ENCODE measurements at places on chromosomes 1 and 21.

DNA sequence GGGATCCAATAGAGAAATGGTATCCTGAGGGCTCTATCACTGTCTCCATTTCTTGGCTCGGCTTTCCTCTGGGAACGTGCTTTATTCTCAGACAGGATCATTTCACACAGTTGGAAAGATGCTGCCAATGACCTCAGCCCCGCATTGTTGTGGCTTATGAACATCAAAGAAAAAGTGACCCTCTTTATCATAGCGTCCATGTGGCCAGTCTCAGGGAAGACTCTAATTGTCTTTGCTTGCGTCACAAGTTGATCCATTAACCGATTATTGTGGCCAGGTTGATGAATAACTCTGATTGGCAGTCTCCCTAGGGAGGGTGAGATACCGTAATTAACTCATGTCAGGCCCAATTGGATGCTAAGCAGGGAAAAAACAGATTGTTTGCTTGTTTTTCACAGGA, 10.4 kb upstream of the TMEM9 start:
- DNase-seq = no peak

DNA sequence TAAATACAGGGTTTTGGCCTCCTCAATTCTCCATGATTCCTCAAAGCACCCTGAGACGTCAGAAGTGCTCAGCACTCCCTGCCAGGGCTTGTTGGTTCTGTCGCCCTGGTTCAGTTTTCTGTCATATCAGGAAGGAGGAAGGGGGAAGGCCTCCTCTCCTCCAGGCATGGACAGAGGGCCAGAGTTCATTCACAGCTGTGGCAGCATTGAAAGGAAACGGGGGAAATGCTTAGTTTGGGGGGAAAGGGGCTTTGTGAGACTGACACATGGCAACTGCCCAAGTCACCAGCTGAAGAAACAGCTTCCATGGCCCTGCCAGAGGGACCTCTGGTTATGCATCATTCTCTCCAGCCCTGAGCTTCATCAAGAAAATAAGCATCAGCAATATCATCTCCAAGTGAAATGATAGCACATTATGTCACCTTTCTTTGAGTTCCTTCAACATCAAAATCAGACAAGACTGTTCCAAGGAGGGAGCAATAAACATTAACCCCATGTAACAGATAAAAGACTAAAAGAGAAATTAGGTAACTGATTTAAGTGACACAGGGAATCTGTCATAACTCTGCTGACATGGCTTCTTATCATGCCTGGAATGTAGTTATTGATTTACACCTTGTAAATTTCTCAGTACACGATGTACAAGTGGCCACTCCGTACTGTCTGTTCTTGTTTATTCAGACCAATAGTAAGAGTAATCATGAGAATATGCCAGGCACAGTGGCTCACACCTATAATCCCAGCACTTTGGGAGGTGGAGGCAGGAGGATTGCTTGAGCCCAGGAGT, 103.2 kb upstream of the SLC25A33 start:
- no peak for DNase-seq

DNA sequence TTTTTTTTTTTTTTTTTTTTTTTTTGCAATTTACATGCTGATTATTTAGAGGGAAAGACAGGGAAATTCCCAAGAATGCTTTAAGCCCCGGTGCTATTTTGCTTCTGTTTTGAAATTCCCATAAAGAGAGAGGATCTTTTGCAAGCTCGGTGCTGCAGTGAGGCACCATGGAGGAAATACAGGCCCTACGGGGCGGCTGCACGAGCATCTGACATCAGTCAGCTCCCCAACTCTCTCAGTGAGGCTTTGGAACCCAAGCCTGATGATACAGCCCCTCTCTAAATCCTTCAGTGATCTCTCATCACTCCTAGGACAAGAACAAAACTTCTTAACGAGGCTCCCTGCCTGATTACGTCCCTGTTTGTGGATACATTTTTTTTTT, 791 bp upstream of the CHI3L1 start:
- DNase-seq = no peak

DNA sequence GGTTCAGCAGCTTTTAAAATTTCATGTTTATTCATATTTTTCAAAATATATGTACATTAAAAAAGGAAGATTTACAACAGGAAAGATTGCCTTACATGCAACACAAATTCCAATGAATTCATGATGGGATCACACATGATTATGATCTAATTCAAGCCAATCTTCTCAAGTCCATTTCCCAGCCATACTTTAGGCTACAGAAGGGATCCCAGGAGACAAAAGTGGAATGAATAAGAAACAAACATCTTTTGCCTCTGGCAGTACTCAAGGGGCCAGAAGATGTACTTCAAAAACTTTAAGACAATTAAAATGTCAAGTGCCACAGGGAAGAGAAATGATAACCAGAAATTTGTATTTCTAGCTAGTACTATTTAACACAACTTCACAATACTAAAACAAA, 10.2 kb upstream of the SH2D5 start:
- DNase-seq = no peak

GRCh38 chr1:80925130-80925805, 875.5 kb upstream of the ADGRL2 start:
- DNase-seq = no peak

DNA sequence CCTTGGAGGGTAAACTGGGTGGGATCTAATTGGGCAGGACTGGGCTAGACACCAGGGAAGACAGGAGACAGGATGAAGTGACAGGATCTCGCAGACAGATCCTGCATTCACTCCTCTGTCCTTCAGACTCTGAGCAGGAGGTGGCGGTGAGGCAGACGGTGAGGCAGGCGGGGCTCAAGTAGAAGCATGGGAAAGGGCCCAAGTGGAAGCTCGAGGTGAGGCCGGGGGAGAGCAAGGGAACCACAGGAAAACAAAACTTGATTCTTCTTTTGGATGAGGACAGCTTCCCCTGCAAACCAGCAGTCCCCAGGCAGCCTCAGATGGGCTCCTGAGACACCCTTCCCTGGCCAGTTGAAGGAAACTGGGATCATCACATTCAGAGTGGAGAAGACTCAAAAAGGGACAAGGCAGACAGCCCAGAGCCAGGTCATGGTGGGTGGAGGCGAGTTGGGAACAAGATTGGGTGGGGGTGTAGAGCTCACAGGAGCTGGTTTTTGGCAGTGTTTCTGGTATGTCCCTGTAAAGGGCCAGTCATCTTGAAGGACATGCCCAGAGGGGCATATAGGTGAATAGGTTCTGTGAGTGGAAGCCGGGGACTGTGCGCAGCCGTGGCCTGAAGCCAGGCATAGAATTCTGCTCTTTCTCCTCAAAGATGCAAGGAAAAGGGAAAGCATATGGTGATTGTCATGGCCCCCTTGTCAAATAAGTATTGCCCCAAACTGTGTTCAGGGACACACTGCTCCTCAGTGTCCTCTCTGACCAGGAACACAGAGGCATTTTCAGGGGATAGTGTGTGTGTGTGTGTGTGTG, 18.0 kb downstream of the INKA2 start:
- DNase-seq = no peak

All from AML-193 (cell line).